Stimulated activated CD8-positive, alpha-beta memory T cell treated with anti-CD3 and anti-CD28 coated beads, Interleukin-15, amount 100 ng/mL, for 24 hours (primary cell): ENCODE measurements at places on chromosomes 4 and X.

DNA sequence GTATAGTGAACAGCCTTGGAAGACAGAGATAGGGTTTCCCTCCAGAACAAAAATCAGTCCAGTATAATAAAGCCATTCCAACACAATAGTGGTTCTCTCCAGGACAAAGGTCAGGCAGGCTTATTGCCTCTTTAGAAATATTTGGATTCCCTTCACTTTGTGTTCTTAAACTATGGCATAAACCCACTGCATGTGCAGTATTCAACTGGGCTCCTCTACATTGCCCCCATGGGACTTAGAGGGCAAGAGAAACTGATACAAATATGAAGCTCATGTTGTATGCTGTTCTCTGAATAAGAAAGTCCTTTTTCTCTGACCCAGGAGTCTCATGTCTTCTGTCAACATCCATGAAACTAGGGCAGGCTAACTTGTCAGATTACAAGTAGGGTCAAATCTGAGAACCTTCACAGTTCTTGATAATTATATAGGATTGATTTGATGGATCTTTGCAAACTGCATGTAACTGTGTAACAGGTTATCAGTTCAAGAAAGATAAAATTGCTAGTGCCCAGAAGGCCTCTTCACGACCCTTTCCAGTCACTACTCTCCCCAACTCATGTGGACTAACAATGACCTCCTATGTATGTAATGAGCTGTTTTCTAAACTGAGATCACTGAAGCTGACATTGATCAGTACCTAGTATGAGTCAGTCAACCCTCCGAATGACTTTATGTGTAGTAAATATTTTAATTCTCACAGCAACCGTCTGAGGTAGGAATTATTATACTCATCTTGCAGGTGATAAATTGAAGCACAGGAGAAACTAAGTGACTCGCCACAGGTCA lies 31.9 kb upstream of the FAM9C start:
- no peak for DNase-seq

DNA sequence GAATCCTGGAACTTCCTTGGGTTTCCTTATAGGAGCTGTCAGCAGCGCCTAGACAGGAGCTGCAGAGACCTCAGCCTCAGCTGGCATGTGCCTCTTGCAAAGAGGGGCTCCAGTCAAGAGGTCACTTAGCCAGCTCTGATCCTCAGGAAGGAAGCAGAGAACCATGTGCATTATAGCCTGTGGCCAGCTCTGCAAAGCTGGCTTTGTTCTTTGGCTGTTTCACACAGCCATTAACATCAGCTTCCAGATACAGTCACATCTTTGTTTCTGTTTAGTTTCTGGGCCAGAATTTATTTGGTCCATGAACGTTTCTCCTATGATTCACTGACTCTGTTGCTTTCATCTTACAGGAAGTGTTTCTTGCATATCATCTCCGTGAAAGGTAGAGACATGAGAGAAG lies 92.4 kb downstream of the CC2D2A start:
- DNase-seq, result no peak

- DNase-seq, result peak; percentile 47
Observed at GRCh38 chr4:108172753-108173598, 4.2 kb upstream of the LEF1 start.

DNA sequence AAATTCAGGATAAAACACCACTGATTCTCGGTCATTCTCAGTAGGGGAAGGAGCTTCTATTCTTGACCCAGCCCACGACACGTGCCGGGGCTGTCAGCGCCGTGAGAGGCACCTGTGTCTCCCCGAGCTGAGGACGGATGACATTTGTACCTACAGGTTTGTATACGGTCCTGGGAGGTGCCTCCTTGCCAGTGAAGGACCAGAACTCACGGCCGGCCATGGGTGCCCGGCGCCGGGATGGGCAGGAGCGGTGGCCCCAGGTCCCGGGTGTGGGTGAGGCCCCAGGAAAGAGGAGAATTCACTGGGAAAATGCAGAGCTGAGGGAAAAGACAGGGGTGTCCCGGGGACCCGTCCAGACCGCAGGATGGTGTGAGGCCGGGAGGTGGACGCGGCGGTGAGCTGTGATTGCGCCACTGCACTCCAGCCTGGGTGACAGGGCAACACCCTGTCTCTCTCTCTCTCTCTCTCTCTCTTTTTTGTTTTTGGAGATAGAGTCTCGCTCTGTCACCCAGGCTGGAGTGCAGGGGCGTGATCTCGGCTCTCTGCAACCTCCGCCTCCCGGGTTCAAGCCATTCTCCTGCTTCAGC lies 48.9 kb upstream of the PPP2R3B start:
- no peak for DNase-seq

GRCh38 chr4:185202984-185203485 lies 765 bp downstream of the CFAP97 start:
- no peak for DNase-seq
